Adipocyte (in vitro differentiated cells): ENCODE measurements at places on chromosomes 16 and 17.
A peak's percentile ranks its signal among the peaks of the same experiment; 100 is the strongest.

- DNase-seq: no peak
Measured at GRCh38 chr16:67336648-67337047, 10.0 kb downstream of the LRRC36 start.

GRCh38 chr17:39965017-39965699 lies 2.4 kb downstream of the GSDMA start:
- peak; percentile 13 for DNase-seq

DNA sequence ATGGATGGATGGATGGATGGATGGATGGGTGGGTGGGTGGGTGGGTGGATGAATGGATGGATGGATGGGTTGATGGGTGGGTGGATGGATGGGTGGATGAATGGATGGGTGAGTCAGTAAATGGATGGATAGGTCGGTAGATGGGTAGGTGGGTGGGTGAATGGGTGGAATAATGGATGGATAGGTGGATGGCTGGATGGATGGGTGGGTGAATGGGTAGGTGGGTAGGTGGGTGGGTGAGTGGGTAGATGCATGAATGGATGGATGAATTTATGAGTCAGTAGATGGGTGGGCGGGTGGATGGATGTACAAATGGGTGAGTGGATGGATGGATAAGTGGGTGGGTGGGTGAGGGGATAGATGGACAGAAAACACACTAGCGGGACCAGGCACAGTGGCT lies 4.9 kb downstream of the ZG16B start:
- DNase-seq: no peak

- DNase-seq: no peak
Measured at GRCh38 chr16:81494434-81494806, 49.8 kb downstream of the CMIP start.

DNA sequence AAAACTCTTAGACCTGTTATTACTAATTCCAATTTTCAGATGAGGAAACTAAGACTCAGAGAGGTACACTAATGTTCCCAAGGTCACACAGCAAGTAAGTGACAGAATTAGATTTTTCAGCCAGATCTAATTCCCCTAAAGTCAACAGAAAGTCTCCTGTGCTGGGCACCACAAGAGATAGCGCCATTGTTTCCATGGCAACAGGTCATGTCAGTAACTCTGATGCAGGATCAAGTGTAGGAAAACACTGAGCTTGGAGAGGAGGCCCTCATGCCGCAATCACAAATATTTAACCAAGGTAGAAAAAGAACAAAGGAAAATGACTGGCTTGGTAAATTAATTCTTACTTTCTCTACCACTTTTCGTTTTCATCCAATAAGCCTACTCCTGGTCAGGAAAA lies 166.0 kb upstream of the CDH13 start:
- DNase-seq: no peak
